ENCODE measurements at places on chromosomes 2 and 18. TPM values are rescaled to one million over a fixed set of nuclear protein-coding genes. Genes with fewer than 3 reads are reported as not detected.

The ITGAV gene
- 204 TPM for total RNA-seq

GRCh38 chr2:68432696-68433658 lies 34.1 kb downstream of the FBXO48 start:
- H3K36me3 ChIP-seq, result no peaks in the 10 kb centered on the region
- H3K4me1 ChIP-seq, result 0 out of 2 replicates have a peak, but pooled peaks cover 2% of the 10 kb centered on the region
- DNase-seq, result no peak

- H3K27ac ChIP-seq, result no peak overlapping the region
- peak; percentile 37 for DNase-seq
- H3K4me1 ChIP-seq, result peaks cover 6% of the 10 kb centered on the region
- H3K4me3 ChIP-seq, result no peak overlapping the region
- no peaks in the 10 kb centered on the region for H3K36me3 ChIP-seq
- H3K27me3 ChIP-seq, result no peaks in the 10 kb centered on the region
These were observed 60.4 kb downstream of the RHOB start for GRCh38 chr2:20507166-20507692.

GRCh38 chr2:65742977-65743376 lies 310.6 kb upstream of the SPRED2 start:
- no peak overlapping the region for H3K4me3 ChIP-seq
- H3K27ac ChIP-seq, result no peak overlapping the region
- H3K36me3 ChIP-seq, result no peaks in the 10 kb centered on the region
- no peaks in the 10 kb centered on the region for H3K4me1 ChIP-seq

- no peak overlapping the region for H3K27ac ChIP-seq
- H3K27me3 ChIP-seq, result peaks cover 7% of the 10 kb centered on the region
- H3K36me3 ChIP-seq, result no peaks in the 10 kb centered on the region
- DNase-seq, result no peak
These were observed 74.9 kb upstream of the GPR45 start for GRCh38 chr2:105166688-105167087.
